ENCODE measurements at places on chromosomes 4 and X.

GRCh38 chrX:7983581-7983980 is 56.4 kb upstream of the PNPLA4 start:
- DNase-seq = no peak

GRCh38 chrX:57156397-57157049 is 19.3 kb upstream of the SPIN2A start:
- no peak for DNase-seq

GRCh38 chrX:43968359-43968781 is 4.8 kb downstream of the NDP start:
- no peak for DNase-seq

DNA sequence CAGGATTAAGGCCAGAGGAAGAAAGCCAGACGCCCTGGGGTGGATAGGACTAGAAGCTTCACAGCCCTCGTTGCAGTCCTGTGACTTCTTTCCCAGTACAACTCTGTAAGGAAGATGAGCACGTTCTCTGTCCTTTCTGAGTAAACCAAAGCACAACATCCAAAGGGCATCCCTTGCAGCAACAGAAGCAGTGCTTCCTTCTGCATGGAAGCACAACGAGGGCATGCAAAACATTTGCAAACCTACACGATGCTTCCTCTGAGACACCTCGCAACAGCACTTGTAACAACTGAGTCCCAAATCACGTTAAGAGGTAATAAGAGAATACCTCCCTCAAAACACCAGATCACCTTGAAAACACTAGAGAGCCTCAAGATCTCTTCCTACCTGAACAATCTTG is 335.7 kb upstream of the RASGEF1B start:
- no peak for DNase-seq

DNA sequence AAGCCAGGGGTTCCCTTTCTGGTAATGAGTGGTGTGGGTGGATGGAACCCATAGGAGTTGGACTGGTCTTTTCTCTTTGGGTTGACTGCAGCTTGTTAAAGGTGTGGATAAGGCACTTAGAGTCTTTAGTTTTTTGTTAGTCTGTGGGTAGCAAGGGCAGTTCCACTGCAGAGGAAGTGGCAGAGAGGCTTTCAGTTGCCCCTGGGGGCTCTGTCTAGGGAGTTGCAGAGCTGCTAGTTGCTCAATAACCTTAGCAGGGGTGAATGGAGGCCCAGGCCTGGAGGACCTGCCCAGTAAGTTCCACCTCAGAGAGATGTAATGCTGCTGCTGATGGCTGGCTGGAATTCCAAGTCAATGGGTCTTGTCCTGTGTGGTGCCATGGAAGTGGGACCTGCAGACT is 282.6 kb upstream of the NDST4 start:
- no peak for DNase-seq
